ENCODE measurements at places on chromosomes 5 and 9.

- DNase-seq, result peak; percentile 50
Observed at GRCh38 chr9:1978941-1979340, 36.2 kb upstream of the SMARCA2 start.

GRCh38 chr5:156094001-156094400 is 233.0 kb upstream of the SGCD start:
- peak; percentile 69 for DNase-seq

DNA sequence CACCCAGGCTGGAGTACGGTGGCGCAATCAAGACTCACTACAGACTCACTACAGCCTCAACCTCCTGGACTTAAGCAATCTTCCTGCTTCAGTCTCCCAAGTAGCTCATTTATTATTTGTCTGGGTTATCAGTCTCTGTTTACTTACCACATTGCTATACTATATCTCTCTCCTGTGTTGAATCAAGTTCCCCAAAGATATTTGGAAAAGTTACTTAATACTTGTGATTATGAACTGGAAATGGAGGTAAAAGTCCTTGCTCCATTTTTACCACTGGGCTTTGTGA is 55.6 kb downstream of the ANGPTL2 start:
- DNase-seq, result peak; percentile 49

DNA sequence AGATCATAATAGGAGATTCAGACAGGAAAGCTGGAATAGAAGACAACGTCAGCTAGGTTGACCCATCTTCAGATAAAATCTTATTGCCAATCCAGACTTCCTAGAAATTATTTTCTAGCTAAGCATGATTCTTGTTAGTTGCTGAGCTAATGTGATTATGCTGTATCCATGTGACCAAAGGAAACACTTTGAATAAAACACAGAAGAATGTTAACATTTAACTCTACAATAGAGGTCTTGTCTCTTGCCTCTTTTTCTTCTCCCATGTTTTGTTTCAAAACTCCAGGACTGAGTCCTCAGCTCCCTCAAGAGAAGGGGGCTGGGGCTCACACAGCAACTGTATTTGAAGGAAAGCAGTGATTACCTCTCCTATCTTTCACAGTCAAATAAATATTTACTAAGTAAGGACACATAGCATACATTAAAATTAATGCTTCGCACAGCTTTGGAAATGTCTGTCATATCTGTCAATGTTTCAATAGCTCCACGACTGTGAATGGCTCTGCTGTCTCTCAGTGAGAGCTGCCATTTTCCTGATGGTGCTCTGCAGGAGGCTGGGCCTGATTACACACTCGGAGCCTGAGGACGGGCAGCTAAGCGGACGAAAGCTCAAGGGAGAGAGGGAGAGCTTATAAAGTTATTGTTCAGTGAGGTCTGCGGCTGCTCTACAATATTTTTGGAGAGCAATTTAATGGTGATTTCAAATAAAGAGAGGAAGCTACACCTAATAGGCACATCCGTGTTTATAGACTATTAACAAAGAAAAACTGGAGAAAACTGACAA is 64.8 kb upstream of the ZNF462 start:
- no peak for DNase-seq

GRCh38 chr5:40733879-40734563 is 21.7 kb downstream of the TTC33 start:
- no peak for DNase-seq

GRCh38 chr5:2732850-2733249 is 18.6 kb downstream of the IRX2 start:
- no peak for DNase-seq

GRCh38 chr5:6847870-6848269 is 134.6 kb downstream of the TENT4A start:
- no peak for DNase-seq

DNA sequence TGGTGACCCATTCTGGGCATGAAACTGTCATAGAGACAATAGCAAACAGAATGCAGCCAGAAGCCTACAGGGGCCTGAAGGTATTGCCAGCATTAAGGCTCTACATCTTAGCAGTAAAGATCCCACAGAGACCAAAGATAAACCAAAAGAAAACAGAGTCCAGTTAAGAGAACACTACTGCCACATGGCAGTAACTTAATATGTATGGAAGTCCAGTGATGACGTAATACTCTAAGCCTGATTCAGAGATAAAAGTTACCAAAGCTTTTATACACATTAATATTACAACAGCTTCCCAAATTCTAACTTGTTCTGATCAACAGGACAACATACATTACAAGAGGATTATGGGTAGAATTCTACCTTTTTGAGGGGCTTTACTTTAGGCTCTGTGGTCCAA is 371.5 kb downstream of the PRELID2 start:
- DNase-seq, result no peak

DNA sequence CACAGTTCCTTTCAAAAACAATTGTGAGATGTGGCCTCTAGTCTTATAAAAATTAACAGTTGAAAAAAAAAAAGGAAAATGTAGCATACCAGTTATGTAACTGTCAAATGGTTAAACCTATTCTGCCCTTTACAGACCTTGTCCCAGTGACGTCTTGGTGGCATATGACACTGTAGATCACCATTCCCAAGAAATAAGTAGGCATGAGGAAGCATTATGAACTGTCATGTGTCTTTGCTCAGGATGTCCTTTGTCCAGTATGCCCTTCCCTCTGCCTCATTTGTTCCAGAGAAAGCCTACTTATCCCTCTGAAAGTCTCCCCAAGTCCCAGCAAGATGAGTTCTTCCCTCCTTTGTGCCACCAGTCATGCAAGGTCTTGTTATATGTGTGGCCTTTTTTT is 63.2 kb downstream of the PAM start:
- DNase-seq, result no peak

DNA sequence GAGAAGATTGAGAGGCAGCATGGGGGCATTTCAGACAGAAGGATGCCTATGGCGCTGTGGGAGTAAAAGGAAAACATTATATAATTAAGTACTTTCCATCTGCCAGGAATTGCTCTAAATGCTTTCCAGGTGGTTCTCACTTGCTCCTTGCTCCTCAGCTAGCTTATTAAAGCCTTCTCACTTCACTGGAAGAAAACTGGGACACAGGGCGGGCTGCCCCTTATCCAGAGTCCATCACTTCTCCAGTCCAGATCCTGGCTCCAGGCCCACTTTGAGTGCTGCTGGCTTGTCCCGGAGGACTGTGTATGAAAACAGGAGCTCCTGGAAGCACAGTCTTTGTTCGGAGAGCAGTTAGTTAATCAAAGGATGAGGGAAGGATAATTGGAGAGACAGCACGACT is 409.9 kb upstream of the ADAMTS16 start:
- DNase-seq, result no peak

DNA sequence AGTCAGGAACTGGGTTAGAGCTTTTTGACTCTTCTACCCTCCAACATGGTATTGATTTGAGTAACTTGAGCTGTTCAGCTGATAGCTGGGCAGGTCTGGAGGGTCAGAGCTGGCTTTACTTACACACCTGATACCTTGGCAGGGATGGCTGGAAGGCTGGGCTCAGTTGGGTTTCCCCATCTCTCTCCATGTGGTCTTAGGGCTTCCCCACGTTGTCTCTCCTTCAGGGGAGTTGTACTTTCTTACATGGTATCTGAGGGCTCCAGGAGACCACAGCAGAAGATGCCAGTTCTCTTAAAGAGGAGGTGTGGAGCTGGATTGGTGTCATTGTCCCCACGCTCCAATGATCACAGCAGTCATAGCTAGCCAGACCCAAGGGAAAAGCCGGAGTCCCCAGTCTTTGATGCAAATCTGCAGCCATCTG is 25.6 kb downstream of the ISOC1 start:
- no peak for DNase-seq

DNA sequence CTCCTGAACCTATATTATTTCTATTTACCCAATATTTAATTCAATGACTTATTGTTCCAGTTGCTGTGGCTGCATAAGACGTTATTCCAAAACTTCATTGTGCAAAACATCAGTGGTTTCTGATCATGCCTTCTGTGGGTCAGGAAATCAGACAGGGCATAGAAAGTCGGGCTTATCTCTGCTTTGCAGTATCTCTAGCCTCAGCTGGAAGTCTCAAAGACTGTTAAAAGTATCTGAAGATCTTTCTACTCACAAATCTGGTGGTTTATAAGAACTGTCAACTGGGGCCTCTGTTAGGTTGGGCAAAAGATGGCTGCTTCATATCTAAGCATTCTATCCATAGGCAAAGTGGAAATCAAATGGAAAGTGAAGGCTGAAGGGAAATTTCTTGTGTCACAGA is 687.7 kb upstream of the ARRDC3 start:
- DNase-seq, result no peak

GRCh38 chr9:71250581-71250980 is 129.2 kb upstream of the TRPM3 start:
- DNase-seq, result no peak

DNA sequence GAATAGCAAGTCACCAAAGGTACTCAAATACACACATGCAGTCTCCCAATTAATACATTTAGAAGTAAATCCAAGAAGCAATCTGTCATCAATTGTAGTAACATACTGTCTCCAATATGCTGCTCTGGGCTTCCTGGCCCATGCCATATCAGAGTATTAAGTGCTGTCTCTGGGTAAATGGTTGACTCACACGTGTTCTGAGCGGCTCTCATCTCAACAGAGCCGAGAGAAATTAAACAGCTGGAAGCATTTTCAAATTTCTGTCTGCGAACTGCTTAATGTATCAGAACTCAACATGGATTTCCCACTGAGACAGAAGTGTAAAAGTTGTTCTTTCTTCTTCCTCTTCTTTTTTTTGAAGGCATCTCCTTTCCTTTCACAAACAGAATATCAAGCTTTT is 247.3 kb upstream of the TAS2R1 start:
- peak; percentile 36 for DNase-seq

DNA sequence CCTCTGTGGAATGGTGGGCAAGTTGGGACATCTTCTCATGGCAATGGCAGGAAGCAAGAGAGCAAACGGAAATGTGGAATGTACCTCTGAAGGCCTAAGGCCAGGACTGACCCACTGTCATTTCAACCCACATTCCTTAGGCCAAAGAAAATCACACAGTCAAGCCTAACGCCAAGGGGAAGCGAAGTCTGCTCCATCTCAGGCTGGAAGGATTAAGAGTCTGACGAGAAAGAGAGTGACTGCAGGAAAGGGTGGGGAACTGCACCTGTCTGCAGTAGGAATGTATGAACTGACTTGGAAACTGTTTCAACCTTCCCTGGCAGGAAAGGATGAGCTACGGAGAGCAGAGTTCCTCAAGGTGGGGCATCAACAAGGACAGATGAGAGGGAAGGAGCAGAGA is 90.2 kb upstream of the TAS2R1 start:
- no peak for DNase-seq

DNA sequence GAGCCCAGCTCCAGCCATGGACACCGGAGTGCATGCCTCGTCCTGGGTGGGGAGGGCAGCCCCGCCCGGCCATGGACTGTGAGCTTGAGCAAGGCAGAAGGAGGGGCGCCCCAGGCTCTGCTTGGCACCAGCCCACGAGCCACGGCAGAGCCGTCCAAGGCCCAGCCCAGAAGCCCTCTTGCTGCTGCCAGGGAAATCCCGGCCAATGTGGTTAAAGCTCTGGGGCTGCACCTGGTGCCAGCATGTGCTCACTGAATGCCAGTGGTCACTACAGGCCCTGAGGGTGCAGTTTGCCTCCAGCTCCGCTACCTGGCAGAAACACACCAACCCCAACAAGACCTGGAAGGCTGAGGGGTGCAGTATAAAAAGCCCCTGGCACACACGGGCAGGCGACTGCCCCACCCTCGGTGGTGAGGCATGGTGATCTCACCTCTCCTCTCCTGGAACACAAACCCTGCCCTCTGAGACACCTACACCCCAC is 11.8 kb downstream of the BRD3 start:
- DNase-seq, result peak; percentile 23

GRCh38 chr9:136086951-136087740 is 7.9 kb downstream of the NACC2 start:
- no peak for DNase-seq

DNA sequence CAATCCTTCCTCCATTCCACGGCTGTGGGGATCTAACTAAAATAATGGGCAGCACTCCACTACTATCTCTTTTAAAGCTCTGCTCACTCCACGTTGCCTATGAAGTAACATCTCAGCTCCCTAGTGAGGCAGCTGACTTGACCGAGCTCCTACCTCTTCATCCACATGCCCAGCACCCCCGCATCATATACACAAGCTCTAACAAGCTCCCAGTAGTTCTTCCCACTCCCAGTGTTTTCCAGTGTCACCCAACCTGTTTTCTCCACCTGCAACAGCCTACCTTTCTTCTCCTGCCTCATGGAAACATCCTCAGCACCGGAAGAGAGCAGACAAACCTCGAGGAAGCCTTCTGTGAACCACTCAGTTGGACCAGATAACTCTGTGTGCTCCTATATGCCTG is 50.5 kb downstream of the ELAVL2 start:
- DNase-seq, result no peak

All from fibroblast of upper back skin (primary cell).